ENCODE measurements at places on chromosomes 5 and 9.

DNA sequence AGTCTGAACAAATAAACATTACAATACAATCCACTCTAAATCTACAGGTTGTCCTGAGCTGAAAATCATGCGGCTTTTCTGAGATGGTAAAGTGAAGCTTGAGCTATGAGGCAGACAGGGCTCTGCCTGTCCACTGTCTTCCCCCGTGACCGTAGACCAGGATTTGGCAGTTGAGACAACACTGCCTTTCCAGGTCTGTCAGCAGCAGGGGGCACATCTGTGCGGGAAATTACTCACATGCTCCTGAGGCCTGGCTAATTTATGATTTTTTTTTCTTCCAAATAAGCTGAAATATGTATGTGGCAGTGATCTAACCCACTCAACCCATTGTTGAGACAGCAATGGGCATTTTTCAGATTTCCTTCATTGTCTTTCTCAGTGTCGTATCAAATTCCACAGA lies 307.9 kb downstream of the FBXL7 start:
- DNase-seq = no peak

DNA sequence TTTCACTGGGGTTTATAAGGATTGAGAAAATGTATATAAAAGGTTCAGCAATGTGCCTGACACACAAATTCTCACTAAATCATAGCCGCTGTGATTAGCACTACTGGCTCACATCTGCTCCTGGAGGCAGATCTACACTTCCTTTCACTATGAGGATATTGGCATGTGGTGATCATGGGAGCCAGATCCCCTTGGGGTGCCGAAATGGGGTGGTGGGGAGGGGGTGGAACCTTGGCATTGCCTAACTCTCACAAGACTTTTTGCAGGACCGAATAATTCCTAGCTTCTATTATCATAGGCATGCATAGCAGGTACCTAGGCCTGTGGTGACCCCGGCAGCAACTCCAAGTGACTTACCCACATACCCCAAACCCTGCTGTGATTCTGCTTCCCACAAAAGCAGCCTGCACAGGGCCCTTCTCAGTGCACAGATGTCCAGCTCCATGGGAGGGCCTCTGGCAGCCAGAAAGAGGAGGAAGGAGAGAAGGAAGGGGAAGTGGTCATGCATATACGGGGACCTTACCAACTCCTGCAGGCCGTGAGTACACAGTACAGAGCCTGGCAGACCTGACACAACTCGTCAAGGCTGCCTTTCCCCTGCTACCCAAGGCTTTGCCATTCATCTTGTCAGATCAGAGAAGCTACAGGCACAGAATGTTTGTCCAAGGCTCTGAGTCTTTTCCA lies 61.3 kb upstream of the IQGAP2 start:
- DNase-seq = no peak

DNA sequence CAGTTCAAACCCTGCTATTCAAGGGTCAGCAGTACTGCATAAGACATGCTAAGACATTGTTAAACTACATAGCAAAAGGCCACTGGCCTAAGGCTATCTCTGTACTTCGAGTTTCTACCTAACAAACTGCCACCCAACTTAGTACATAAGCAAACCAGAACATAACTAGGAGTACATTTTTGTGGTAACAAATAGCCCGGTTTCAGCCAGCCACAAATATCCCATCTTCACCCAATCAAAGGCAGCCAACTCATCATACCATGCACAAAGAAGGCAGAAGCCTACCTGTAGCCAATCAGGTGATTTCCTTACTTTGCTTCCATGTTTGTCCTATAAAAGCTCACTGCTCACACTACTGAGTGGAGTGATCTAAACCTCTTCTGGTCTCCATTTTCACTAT lies 201.4 kb downstream of the SMARCA2 start:
- no peak for DNase-seq

DNA sequence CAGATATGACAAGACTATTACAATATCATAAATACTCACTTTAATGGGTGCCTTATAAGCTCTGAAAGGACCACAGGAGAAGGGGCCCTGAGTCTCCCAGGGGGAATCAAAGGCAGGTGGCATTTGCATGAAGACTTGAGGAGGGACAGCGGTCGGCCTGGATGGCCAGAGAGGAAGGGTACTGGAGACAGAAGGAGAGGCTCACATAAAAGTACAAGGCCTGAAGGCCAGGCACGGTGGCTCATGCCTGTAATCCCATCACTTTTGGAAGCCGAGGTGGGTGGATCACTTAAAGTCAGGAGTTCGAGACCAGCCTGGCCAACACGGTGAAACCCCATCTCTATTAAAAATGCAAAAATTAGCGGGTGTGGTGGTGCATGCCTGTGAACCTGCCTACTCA lies 29.1 kb upstream of the LMX1B start:
- no peak for DNase-seq

GRCh38 chr9:122572456-122572855 lies 10.7 kb downstream of the OR1L8 start:
- no peak for DNase-seq

GRCh38 chr5:110086658-110087388 lies 397.1 kb downstream of the MAN2A1 start:
- DNase-seq = no peak

DNA sequence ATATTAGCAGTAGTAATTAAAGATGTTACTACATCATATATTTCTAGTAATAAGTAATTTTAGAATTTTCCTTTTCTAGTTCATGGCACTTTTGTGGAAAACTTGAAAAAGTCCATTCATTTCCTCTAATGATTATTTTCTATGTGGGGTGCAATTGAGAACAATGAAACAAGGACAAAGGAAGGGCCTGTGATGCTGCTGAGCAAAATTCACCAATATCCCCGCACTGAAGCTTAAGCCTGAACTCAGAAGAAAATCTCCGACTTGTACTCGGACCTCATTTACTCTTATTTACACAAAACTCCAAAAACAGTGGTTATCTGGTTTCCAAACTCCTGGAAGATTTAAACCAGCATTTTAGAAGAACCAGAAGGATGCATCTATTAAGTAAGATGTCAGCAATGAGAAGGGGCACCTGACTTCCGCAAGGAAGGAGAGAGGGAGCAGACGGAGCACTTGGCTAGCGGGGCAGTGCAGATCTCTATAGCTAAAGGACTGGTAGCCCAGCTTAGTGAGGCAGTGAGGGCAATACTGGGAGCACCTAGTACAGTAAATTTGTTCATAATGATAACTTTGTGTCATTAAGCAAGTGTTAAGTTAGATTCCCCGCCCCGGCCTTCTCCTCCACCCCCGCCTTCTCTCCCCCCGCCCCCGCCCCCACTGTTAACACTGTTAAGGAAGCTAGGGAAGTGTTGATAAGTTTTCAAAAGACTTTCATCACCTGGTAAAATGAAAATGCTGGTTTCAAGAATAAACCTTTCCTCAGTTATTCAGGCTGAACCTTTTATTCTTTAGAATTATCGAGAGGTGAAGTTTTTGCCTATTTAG lies 123.3 kb downstream of the ZSWIM6 start:
- no peak for DNase-seq

DNA sequence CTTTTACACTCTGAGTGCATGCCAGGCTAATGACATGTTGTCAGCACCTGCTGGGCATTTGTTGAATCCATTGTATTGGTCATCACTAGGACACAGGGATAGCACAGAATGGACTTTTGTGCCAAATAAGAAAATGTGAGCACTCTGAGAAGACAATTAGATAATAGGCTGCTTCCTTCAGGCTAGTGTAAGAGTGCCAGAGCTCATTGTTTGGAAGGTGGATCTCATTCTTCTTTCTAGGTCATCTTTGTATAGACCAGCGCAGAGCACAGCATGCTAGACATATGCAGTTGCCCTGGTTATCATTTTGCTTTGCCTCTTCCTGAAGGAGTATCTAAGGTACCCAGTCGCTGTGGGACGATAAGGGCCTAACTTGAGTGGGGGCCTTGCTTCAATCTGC lies 493.4 kb upstream of the COX7C start:
- no peak for DNase-seq

GRCh38 chr9:38250279-38251035 lies 142.0 kb upstream of the ALDH1B1 start:
- no peak for DNase-seq

GRCh38 chr9:3646226-3646625 lies 120.4 kb upstream of the RFX3 start:
- DNase-seq = no peak

DNA sequence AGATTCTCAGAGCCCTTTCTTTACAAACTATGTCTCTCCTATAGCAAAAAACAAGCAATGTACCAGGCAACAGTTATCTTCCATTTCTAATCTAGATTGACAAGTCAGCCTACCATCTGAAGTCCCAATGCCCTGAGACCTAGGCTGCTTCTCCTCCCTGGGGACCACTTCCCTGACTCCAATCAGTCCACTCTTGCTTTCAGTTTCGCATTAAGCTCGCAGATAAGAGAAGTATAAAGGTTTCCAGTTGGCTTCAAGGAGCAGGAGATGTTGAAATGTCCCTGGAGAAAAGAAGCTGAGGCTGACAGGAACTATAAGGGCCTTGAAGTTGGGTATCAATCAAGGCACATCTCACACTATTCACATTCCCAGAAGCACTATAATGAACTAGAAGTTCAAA lies 32.3 kb downstream of the ERP44 start:
- DNase-seq = no peak

All from LNCaP clone FGC (cell line).